Fibroblast of mammary gland (primary cell): ENCODE measurements at places on chromosomes 16 and 17.
A peak's percentile ranks its signal among the peaks of the same experiment; 100 is the strongest.

DNA sequence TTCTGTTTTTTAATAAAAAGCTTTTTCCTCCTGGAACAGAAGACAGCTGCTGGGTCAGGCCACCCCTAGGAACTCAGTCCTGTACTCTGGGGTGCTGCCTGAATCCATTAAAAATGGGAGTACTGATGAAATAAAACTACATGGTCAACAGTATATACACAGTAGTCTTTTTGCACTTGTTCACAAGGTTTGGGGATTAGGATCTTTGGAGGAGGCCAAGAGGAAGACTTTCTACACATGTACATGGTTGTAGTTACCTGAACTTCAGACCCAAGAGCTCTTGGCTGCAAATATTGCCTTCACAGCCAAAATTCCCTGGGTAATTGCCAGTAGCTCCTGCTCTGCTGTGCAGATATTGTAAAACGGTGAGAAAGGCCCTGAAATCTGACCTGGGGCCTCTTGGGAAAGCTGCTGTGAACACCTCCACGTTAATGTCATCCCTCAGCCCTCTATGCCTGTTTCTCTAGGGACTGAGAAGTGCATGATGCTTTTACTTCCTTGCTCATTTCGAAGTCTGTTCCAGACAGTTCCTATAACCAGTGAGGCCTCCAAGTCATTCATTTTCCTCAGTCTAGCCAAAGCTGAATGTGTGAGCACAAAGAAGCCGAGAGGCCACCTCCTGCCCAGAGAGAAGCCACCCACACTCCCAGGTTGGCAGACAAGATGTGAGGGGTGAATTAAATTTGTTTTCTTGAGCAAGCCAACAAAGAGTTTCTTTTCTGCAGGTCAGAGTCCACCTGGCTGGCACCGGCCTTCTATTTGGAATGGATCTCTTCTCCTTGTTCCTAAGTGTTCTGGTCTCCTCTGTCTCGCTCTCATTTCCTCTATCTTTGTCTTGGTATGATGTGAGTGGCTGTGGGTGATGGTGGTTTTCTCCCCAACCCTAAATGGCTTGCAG lies 15.9 kb downstream of the ANKRD40 start:
- DNase-seq: no peak

DNA sequence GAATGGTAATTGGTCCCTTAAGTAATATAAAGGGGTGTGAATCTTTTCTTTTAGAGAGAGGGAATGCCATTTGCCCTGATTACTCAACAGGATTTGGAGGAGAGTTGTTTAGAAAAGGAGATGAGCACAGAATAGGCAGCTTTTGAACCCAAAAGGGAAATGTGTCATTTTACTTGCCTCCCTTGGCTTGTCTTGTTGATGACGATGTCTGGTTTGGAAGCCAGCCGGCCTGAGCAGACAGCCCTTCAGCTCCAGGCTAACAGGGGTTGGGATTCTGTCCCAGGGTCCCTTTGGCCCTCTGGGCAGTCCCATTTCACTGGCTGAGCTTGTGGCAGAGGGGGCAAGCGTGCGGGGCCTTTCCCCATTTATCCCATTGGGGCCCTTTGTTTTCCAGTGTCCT lies 22.3 kb upstream of the PRKAR1A start:
- DNase-seq: peak; percentile 75

GRCh38 chr16:47142486-47142820 lies 1.3 kb downstream of the NETO2 start:
- DNase-seq: peak; percentile 59

- no peak for DNase-seq
These were observed 339.6 kb downstream of the PMP22 start for GRCh38 chr17:14925498-14925897.

DNA sequence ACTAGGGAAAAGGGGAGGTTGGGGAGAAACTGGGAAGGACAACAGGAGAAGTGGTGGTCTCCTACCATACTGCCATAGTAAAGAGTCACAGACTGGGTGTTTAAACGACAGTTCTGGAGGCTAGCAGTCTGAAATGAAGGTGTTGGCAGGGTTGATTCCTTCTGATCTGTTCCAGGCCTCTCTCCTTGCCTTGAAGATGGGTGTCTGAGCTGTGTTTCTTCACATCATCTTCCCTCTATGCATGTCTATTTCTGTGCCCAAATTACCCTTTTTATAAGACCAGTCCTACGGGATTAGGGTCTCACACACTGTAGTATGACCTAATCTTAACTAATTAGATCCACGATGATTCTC lies 79.8 kb upstream of the TMEM97 start:
- DNase-seq: no peak

GRCh38 chr17:78125138-78125913 lies 3.2 kb downstream of the TMC6 start:
- no peak for DNase-seq

DNA sequence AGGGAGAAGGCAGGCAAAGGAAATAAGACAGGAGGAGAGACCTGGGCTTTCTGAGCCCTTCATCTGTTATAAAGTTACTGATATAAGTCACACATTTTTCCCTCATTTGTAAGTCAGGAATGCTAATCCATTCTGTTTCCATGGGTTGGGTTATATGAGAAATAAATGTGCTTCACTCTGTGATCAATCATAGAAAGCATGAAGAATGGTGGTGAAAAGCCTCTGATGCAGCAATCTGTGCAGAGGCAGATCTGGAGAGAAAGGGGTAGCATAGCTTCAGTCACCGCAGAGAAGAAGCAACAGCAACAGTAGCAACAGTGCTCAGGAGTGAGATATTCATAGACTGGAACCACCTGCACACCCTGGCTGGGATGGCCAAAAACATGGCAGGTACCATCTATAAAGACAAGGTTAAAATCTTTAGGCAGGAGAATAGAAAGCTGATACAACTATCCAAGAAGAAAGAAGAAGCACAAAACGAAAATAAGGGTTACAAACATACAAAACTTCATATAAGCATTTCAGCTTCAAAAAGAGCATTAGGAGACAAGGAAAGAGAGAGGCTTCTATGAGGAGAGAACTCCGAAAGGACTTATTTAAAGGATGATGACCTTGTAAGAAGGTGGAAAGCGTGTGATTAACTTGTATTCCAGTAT lies 41.9 kb downstream of the TMEM100 start:
- DNase-seq: no peak

GRCh38 chr17:81290230-81290629 lies 4.9 kb downstream of the SLC38A10 start:
- no peak for DNase-seq

DNA sequence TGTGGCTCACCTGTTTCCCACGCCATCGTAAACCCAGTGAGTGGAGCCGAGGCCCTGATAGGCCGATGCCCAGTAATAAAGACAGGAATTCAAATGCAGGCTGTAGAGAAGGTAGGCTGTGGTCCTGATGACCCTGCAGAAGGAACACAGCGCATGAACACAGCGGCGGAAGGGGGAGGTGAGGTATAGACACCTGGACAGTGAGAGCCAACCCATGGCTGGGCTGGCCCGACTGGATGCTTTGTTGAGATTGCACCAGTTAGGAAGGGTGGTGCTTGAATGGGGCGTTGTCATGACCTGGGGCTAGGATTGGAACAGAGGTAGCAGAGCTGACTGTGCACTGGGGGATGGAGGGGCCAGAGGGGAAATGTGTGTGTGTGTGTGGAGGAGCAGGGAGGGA lies 59.2 kb downstream of the CNGB1 start:
- DNase-seq: no peak

GRCh38 chr17:8365143-8365542 lies 11.4 kb downstream of the KRABD2 start:
- DNase-seq: peak; percentile 88

- peak; percentile 3 for DNase-seq
These were observed 197.7 kb downstream of the WWOX start for GRCh38 chr16:78297066-78297666.

- peak; percentile 20 for DNase-seq
These were observed 206.2 kb downstream of the AXIN2 start for GRCh38 chr17:65355246-65355645.

DNA sequence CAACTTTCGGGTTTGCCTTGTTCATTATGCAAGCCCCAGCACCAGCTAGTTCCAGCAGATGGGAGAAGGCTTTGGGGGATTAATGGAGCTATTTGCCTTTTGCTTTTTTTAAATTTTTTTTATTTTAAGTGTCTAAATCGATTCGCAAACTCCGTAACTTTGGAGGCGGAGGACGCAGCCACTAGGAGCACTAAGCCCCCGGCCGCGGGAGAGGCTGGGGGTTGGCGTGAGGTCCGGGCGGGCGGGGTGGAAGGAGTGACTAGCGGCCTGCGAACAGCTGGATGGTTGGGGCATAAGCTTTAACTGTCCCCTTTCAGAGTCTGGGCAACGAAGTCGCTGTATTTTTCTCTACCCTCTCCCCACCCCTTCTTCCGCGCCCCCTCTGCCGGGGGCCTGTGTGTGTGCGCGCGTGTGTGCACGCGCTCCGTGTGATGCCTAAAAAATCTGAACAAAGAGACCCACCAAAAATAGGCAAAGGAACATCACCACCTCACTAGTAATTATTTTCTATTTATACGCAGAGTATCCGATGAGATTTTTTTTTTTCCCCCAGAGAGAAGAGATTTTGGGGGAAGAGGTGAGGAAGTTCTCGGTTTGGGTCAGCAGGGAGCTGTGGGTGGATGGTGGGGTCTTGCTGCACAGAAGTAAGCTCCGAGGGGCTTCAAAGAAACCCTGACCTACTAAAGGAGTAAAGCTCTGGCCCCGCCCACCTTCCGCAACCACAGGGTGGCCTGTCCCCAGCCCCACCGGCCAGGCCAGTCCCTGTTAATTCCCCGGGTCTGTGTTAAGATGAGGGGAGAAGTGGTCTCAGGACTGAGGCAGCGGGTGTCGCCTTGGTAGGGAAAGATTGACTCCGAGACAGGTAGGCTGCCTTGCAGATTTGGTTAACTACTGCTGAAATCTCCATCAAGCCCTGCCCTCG lies 2.3 kb downstream of the SHISA9 start:
- DNase-seq: no peak

DNA sequence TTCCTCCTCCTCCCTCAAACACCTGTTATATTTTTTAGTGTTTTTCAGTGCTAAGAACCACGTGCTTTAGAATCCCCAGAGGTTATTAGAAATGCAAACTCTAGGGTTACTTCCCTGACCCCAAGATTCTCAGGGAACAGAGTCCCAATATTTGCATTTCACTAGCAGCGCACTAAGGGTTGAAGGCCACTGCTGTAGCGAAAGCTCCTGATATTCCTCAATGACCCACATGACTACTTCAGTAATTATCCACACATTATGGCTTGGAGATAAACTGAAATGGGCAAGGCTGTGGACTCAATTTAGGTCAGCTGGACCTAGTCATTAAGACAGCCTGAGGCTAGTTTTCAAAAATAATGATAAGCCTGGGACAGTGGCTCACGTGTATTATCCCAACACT lies 78.5 kb upstream of the BCAR1 start:
- DNase-seq: no peak

- peak; percentile 47 for DNase-seq
These were observed 23.0 kb downstream of the SLC35G3 start for GRCh38 chr17:35170968-35171771.

GRCh38 chr16:90035902-90036301 lies 16.6 kb upstream of the DBNDD1 start:
- no peak for DNase-seq

DNA sequence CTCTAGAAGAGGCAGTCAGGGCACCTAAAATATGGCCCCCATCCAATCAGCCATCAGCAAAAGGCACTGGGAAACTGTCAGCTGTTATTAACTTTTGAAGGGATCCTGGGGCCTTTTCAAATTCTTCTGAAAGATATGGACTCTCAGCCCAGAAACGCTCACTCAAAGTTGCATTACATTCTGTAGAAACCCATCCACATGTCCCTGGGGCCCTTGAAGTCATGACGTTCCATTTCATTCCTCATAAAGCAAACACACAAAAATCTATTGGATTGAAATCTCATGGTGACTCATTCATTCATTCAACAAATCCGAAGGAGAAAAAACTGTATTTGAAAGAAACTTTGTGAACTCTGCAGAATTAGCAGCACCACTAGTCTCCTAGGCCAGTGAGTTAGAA lies 215.3 kb downstream of the C16orf95 start:
- peak; percentile 92 for DNase-seq

DNA sequence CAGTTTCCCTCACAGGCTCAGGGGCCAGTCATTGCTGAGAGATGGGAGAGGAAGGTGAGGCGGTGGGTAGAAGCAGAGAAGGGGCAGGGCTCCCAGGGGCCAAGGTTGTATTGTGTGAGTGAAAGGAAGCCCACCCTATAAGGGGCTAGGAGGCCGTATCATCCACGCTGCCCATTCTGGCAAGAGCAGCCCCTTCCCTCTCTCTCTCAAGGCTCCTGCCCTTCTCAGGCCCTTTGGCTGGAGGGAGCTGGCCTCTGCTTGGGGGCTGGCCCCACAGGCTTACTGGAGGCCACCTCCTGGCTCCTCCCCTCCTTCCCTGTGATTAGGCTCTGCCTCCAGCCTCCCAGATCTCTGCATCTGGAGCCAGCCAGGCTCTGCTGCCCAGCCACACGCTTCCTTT lies 7.6 kb downstream of the TBKBP1 start:
- DNase-seq: no peak

DNA sequence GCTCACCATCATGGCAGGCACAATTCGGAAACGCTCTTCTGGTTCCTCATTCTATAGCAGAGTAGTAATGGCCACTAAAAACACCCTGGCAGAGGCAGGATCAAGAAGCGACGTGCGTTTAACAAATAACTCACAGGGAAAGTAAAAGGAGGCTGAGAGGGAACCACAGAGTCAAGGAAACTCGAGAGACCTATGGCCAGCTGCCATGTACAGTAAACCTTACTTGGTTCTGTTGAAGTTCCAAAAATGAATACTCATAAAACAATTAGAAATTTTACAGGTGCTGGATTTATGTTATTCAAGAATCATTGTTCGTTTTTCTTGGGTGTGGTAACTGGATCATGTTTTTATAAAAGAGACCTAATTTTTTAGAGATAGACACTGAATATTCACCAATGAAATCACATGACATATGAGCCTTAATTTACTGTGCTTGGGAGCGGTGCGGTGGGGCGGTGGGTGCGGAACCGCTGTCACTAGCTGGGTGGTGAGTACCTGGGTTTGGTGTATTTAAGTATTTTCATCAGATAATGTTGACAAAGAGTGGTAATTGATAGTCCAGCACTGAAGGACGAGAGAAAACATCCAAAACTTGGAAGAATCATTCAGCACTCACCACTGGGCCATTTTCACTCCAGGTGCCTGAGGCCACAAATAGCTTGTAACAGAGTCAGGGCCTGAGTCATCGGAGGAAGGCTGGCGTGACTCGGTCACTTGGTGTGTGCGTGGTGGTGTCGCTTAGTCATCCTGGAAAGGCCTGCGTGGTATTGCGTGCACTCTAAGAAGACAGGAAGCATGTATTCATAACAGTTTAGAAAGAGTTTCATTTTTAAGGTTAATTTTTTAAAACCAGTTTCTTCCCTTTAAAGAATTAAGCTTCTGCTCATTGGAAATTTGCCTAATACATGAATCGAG lies 135.4 kb upstream of the CHMP6 start:
- DNase-seq: peak; percentile 99

GRCh38 chr17:33689725-33690124 lies 396.6 kb upstream of the ASIC2 start:
- no peak for DNase-seq
